ENCODE measurements at places on chromosomes 1 and 21.

DNA sequence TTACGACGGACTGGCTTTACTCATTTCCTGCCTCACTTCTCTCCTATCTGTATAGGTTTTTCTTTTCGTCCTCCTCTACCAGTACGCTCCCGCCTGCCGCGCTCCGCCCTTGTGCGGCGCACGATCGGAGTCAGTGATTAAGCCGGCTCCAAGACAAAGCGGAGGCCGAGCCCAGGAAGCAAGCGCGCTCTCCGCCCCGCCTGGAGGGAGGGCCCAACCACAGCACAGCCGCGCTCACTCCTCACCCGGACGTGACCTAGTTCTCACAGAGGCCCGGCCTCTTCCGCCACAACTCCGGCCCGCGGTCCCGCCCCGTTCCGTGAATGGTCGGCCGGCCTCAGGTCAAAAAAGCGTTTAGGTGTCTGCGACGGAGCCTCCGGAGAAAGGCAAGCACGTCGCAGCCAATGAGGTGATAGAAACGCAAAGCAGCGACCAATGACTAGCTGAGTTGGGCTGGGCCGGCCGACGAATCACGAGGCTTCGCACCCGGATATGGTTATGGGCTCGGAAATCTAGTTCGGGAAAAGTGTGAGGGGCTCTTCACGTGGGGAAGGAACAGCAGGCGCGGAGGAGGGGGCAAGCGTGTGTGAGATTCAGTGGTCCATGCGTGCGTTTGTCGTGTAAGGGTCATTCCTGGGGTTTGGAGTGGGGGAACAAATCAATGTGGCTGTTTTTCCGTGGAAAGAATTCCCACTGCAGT lies at the start of gene METTL13:
METTL13 (plus strand) TSS at position 485 of the 700 bp plus-strand sequence. CDS start 308 bp downstream, outside the sequence.
- DNase-seq, result peak; percentile 99

- no peak for DNase-seq
Measured at GRCh38 chr1:181486098-181486420, 2.7 kb downstream of the CACNA1E start.

GRCh38 chr1:51691920-51692319 lies 75.0 kb downstream of the OSBPL9 start:
- DNase-seq, result no peak

- no peak for DNase-seq
Measured at GRCh38 chr1:62784509-62785365, 805 bp downstream of the ATG4C start.

DNA sequence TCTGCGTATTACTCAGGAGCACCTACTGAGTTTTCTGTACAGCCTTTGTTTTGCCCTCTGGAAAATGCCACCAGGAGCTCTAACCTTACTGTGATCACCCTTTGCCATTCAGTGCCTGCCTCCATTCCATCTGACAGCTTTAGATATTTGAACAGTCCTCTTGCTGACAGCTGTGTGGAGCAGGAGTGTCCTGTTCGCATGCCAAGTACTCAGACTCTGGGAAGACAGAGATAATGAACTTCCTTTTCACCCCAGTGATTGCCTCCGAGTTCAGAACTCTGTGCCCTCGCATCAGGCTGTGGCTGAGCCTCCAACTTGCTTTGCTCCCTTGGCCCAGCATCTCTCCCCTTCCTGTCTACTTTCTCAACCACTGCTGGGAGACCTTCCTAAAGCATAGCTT lies 74.0 kb downstream of the CACNA1E start:
- no peak for DNase-seq

DNA sequence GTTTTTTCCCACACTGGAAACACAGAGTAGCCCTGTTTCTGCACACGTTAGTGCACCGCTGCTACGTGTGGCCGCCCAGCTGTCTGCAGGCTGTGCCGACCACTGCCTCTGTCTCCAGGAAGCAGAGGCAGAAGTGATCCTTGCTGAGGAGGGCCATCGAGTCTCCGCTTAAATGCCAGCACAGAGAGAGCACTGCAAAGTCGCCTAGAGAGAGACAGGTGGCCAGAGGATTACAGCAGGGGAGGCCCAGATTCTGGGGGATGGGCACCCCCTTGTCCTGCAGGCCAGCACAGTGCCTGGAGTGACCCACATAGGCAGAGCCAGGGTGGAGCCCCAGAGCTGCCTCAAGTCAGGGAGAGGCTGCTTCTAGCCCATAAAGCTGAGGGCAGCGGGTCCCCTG lies 6.1 kb downstream of the TPRG1L start:
- DNase-seq, result no peak

Measured in transverse colon (tissue), 4 donors.